ENCODE measurements at places on chromosomes 7 and 10.

DNA sequence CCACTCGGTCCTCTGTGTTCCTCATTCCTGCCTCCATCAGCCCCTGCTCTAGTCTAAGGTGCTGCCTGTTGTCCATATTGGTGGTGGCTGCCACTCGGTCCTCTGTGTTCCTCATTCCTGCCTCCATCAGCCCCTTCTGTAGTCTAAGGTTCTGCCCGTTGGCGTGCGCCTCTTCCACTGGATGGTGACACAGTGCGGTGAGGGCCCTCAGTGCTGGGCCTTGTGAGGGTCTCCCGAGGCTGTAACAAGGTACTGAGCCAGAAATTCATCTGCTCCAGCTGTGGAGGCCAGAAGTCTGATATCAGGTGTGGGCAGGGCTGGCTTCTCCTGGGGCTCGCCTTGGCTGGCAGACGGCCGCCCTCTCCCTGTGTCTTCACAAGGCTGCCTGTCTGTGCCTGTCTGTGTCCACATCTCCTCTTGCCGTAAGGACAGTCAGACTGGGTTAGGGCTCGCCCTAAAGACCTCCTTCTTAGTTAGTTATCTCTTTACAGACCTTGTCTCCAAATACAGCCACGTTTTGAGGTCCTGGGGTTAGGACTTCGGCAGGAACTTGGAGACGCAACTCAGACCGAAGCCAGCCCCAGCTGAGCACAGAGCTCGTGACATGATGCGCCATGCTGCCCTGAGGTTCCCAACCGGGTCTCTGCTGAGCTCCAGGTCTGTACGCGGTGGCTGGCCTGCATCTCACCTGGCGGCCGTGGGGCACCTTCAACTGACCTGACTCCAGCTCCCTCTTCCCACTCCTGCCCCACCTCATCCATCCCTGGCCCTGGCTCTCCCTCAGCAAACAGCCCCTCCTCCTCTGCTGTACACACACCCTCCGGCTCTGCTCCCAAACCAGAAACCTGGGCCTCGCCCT, 181.4 kb upstream of the SHH start:
- DNase-seq, result no peak

GRCh38 chr10:3554121-3554522, 230.9 kb downstream of the KLF6 start:
- no peak for DNase-seq

DNA sequence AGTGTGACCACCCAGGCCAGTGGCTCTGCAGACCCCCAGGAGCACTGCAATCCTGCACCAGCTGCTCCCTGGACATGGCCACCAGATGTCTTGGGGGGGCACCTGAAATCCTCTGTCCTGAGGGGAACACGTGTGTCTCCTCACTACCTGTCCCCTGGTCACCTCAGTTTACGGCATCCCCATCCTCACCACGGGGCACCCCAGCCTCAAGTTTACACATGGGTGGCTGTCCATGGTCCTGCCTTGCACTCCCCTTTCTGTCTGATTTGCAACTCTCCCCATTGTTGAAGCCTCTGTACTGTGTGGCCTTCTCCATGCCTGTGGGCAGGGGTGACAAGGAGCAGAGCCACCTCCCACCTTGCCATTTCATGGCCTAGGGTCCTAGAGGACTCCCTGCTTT, 67.2 kb downstream of the RAMP3 start:
- no peak for DNase-seq

DNA sequence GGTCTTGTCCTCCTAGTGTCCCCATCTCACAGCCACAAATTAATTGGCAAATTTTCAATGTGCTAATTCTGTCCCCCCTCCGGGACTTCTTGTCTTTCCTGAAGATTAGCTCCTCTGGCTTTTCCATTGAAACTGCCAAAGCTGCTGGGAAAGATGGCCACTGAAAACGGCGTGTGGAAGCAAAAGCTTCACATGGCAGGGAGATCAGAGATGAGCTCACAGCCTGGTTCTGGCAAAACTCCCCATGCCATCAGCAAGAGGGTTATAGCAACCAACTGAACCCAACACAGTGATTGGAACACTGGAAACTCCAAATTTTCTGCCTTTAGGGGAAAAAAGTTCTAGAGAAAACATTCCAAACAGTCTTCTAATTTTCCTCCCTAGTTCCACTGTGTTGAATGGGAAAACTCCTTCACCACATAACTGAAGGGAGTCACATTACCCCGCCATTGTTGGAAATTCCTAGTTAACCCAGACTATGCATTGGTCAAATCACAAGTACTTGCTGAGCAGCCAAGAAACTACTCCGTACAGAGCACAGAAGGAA, 37.0 kb downstream of the NRAP start:
- DNase-seq, result no peak

- no peak for DNase-seq
These were observed 94.0 kb upstream of the LANCL2 start for GRCh38 chr7:55271069-55271626.

- DNase-seq, result no peak
These were observed 286.7 kb downstream of the CACNA2D1 start for GRCh38 chr7:82156893-82157292.

- no peak for DNase-seq
These were observed 23.2 kb upstream of the MKI67 start for GRCh38 chr10:128149267-128150014.

- no peak for DNase-seq
These were observed 1.9 kb downstream of the UBN2 start for GRCh38 chr7:139232904-139233303.

- DNase-seq, result no peak
These were observed at the start of gene GIMAP2 for GRCh38 chr7:150685219-150686029. Gene GIMAP2, plus strand, starts transcription at chr7:150685706. Its CDS starts 1,354 bp downstream, at chr7:150687060.

GRCh38 chr7:120039138-120039537, 233.8 kb upstream of the KCND2 start:
- DNase-seq, result no peak

DNA sequence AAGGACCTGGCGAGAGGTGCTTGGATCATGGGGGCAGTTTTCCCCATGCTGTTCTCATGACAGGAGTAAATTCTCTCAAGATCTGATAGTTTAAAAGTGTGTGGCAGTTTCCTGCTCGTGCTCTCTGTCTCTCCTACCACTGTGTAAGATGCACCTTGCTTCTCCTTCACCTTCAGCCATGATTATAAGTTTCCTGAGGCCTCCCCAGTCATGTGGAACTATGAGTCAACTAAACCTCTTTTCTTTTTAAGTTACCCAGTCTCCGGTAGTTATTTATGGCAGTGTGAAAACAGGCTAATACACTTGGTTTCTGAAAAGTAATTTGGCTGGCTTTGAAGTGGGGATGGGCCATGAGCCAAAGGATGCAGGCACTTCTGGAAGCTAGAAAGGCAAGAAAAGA, 268.0 kb upstream of the KAT6B start:
- no peak for DNase-seq

- DNase-seq, result no peak
These were observed 53.8 kb downstream of the NCAPG2 start for GRCh38 chr7:158650821-158651225.

DNA sequence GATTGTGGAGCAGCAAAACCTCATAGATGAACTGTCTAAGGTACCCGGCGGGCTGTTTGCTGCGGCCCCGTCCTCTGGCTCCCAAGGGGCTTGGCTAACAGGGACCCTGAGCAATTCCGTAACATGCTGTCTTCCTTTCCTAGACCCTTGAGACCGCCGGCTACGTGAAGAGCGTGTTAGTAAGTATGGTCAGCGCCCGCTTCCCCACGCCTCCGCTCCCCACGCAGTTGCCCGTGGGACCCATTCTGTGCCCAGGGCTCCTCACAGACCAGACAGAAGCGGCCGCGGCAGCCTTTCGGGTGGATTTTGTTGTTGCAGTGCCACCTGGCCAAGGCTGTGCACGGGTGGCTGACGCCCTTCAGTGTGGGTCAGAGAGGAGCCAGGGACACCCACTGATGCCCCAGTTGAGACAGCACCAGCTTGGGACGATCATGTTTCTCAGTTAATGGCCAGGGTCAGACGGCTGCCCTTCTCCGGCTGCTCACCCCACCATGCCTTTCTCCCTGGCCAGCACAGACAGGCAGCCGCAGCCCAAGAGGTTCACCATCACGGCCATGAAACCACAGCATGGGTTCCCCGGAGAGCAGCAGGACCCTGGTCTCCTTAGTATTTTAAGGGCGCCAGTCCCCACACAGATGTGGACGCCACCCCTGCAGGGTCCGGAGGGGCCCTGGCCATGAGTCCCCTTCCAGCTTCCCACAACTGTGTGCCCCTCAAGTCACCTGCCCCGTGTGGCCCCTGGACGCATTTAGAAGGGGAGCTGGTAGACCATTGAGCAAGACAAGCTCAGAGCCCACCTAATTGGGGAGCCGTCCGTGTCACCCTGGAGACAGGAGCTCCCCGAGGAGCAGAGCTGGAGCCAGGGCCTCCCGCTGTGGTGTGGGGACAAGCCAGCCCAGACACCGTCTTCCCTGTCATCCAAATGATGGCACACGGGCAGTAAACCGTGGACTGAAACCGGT, 49.4 kb upstream of the DPYSL4 start:
- DNase-seq, result no peak

Measured in C1 segment of cervical spinal cord (tissue), 14 donors.